WTC11 (cell line): ENCODE measurements at places on chromosomes 6 and 20. TPM values are rescaled to one million over a fixed set of nuclear protein-coding genes. Genes with fewer than 3 reads are reported as not detected.

The WFDC10B gene
- 0.42 to 0.62 TPM (median 0.53 TPM) in 3 replicates for total RNA-seq

The TFAP2B gene
- total RNA-seq = not detected in 3 replicates

The FRK gene
- total RNA-seq = 0.13 to 0.18 TPM (median 0.16 TPM) in 3 replicates

The HEY2 gene
- 10.6 to 12.3 TPM (median 11.5 TPM) in 3 replicates for total RNA-seq

The COL21A1 gene
- 4.4 to 5.5 TPM (median 4.4 TPM) in 3 replicates for total RNA-seq

The PACRG gene
- total RNA-seq = 0.44 TPM in 2 of 3 replicates, not detected in the other

The ECT2L gene
- total RNA-seq = not detected in 3 replicates

The SLC29A1 gene
- 131 to 139 TPM (median 132 TPM) in 3 replicates for total RNA-seq

DNA sequence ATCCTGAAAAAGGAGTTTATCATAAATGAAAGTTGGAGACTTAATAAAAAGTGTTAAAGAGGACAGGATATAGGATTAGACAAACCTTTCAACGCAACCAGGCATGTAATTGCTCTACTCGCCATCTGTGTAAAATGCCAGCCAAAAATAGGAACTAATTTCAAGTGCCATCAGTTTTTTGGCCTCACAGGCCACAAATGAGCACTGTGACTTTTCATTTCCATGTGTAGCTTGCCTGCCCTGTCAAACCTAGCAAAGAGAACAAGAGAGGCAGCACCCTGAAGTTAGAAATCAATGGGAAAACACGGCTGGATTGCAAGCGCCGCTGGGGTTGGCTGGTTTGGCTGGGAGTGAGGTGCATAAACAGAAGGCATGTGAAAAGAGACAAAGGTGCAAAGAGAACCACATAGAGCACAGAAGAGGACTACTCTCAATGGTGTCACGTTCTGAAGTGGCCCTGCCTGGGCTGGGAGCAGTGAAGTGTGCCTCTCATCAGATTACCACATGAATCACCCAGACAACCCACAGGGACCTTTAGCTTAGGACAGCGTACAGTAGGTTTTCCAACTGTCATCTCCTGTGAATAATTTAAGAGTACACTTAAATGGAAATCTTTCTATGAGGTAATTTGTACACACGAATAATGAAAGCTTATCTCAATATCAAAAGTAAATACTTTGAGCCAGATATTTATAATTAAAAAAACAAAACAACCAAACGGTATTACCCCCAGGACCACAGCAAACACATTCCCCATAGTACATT is 78.0 kb upstream of the NHSL1 start:
- no peak for DNase-seq

GRCh38 chr20:46214824-46215488 is 93.3 kb downstream of the CDH22 start:
- no peak for DNase-seq

DNA sequence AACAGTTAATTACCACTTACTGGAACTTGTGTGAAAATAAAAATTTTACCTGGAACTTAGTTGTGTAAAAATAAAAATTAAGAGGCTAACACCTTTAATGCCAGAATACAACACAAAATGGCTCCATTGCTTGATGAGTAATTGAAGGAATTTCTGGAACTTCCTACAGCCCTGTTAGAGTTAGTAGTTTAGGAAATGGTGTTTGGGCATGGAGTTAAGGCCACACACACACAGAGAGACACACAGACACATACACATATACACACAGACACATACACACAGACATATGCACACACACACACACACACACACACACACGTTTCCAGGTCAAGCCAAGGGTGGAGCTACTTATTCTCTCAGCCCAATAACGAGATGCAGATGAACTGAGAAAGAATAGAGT is 20.6 kb upstream of the CST3 start:
- no peak for DNase-seq

GRCh38 chr6:79557673-79558467 is 20.6 kb upstream of the LCA5 start:
- no peak for DNase-seq

- DNase-seq = peak; percentile 73
These were observed 82.7 kb upstream of the TOP1 start for GRCh38 chr20:40945754-40946450.

DNA sequence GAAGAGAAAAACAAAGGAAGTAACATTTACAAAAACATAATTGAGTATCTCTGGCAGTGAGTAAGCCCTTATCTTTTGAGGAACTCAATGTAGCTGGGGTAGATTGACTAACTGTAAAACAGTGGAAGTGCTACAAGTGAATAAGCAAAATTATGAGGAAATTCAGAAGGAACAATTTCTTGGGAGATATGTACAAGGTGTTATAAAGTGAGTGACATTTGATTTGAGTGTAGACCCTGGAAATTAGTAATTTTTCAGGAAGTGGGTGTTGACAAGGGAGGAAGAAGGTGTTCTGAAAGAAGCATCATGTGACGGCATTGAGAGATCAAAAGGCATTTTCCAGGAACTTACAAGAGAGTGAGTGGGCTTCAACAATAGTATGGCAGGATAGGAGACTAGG is 22.2 kb downstream of the XRN2 start:
- no peak for DNase-seq

DNA sequence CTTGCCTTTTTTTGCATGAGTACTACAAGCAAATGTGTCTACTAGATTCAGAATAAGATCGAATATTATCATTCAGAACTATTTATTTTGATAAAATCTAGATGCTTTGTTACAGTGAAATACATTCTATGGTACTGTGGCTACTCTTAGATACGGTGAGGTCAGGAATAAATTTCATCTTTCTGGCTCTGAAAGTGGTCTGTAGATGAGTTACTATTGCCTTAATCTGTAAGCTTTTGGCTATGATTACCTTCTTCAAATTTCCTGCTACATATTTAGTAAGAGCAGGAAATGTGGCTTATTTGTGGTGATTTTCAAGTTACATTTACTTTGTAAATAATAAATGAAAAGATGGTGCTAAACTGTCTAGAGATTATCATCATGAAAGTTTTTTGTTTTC is 50.0 kb downstream of the SCAF8 start:
- DNase-seq = no peak

DNA sequence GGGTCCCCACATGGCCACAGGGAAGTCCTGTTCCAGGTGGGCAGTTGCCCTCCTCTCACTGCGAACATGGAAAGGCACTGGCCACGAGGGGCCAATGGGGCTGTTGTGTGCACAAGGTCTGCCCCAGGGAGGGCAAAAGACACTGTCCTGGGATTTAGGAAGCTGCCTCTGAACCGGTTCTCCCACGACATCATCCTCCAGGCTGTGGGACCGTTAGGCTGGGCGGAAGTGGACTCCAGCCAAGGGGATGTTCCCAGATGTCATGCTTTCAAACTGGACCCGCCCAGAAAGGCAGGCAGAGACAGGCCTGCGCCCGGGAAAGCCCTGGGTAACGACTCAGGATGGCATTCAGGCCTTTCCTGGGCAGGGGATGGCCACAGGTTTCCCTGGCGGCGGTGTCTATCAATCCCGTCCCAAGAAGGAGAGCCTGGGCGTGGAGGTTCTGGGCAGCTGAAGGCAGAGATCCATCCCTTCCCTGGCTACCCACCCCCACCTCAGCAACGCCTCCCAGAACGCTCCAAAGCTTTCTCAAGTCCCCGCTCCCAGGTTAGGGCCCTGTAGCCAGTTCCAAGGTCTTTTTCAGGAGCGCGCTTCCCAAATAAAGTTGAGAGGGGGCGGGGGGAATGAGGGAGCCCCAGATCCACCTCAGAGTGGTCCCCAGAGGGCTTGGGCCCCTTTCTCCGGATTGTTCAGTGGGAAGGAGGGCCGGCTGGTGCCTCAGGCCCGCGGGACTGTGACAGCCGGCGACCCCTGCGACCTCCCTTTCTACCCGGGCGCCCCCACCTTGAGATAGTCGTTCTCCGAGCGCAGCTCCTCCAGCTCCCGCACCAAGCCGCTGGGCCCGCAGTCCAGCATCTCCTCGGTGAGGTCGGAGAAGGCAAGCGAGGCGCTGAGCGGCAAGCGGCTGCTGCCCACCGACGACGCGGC is 13.8 kb upstream of the TLDC2 start:
- DNase-seq = peak; percentile 36

- no peak for DNase-seq
These were observed 102.5 kb downstream of the PAK5 start for GRCh38 chr20:9736373-9736772.

DNA sequence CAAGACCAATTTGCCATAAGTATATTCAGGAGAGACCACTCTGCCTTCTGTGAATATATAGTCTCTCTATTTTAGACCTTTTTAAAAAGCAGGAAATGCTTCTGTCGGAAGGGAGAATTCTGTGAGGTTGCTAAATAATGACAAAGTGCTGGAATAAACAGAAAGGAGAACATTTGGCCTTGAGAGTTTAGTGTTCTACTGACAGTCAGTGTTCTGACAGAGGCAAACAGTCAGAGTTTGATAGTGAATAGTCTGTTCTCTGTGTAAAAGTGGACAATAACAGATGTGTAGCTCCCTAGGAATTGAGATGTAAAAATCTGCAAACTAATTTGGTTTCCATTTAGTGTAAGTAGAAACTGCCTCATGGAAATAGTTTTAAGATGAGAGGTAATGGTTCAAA is 220.7 kb downstream of the PHF3 start:
- DNase-seq = no peak

- DNase-seq = no peak
These were observed 157.0 kb downstream of the SOX4 start for GRCh38 chr6:21750575-21750974.

GRCh38 chr6:90753820-90754643 is 167.2 kb upstream of the MAP3K7 start:
- no peak for DNase-seq

DNA sequence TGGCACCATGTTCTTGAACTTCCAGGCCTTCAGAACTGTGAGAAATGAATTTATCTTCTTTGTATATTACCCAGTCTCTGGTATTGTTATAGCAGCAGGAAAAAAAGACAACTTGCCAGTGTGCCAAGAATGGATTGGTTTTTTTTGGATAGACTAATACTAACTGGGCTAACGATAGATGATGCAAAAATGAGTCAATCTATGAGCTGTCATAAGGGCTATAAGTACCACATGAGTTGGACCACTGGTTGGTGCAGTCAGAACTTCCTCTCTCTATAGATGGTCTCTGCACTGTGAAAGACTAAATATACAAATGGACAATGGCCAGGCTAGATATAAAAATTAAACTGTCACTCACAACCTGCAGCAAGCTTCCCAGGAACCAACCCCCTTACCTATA is 87.6 kb upstream of the COL21A1 start:
- DNase-seq = no peak

DNA sequence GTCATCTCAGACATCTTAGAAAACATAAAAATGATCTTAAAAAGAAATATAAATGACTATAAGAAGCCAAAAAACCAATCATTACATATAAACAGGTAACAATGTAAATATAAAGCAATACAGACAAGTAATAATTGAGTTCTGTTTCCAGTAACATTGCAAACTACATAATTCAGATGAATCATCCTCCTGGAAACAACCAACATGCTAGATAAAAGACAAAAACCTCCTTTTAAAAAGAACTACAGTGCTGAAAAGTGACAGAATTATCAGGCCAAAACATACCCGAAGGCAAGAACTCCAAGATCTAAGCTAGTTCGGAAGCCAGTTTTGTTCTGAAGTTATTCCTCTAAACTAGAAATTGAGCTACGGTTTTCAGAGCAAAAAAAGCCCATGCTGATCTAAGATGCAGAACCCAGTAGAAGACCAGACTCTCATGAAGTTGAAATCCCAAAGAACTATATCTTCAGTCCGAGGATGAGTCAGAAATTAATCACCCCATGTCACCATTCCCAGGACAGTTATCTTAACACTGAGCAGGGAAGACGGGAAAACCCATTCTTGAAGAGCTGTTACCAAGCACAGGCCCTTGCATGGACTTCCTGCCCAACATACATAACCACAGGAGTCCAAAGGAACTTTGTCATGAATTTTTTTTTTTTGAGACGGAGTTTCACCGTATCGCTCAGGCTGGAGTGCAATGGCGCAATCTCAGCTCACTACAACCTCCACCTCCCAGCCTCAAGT is 9.8 kb downstream of the PGM3 start:
- no peak for DNase-seq

GRCh38 chr6:19525673-19526072 is 311.5 kb upstream of the ID4 start:
- DNase-seq = no peak

DNA sequence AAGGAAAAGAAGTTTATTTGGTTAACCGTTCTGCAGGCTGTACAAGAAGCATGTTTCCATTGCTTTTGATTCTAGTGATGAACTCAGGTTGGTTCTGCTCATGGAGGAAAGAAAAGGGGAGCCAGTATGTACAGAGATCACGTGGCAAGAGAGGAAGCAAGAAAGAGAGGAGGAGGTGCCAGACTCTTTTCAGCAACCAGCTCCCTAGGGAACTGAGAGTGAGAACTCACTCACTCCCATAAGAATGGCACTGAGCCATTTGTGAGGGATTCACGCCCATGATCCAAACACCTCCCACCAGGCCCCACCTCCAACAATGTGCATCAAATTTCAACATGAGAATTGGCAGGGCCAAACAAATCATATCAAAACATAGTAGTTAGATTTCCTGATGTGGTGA is 649.1 kb downstream of the EPM2A start:
- DNase-seq = peak; percentile 12

DNA sequence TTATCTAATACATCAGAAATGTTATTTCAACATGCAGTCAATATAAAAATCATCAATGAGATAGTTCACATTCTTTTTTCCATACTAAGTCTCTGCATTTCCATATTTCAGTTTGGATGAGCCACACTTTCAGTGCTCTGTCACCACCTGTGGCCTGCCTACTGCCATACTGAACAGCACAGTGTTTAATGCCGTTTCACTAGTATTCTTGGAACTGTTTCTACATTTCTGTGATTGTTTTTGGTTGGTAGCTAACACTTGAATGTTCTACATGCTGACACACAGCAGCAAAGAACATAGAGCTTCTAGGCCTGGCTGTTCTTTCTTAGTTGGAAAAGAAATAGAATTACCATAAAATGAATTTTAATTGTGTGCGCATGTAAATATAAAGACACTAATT is 61.4 kb upstream of the KIF25 start:
- DNase-seq = no peak

GRCh38 chr6:110816677-110817076 is 1.4 kb upstream of the CDK19 start:
- DNase-seq = no peak

GRCh38 chr6:38115626-38116008 is 296.1 kb downstream of the ZFAND3 start:
- DNase-seq = no peak

DNA sequence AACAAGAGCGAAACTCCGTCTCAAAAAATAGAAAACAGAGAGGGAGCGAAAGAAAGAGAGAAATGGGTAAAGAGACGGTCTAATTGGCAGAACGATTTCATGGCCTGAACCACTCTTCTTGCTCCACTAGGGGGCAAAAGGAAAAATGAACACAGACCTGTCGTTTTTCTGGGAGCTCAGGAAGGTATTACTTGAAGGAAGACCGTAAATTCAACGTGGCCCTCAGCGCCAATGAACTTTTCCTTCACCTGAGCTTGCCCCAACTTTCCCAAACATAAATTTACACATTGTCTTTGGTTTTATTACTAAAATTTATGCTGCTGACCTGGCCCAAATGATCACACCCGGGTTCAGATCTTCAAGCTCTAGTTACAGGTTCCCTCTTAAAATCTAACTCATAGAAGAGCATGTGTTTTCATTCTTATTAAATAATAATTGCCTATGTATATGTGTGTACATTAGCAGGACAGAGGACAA is 67.3 kb downstream of the ATP9A start:
- peak; percentile 35 for DNase-seq
